Right lobe of liver (tissue), 6 donors: ENCODE measurements at places on chromosomes 2 and 18.

DNA sequence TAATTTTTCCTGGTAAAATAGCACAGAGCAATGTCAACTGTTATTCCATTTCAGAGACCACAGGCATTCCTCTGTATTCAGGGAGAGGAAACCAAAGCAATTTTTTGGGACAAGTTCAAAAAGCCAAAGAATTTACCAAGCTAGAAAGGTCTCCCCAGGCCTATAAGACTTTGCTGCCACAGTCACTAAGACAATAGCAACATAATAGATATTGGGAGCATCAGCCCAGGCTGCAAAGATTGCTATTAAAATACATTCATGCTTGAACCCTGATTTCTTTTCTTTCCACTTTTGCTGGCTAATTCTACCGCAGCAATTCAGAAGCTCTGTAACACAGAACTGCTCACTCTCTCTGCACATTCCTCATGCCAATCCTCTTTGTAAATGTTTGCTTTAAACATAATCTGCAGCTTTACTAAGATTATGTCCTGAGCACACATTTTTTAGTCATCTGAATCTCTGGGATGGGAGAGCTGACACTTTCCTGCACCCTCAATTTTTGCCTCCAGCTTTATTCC lies 76.3 kb downstream of the CLHC1 start:
- no peak overlapping the region for H3K4me3 ChIP-seq
- no peak overlapping the region for H3K27ac ChIP-seq
- H3K4me1 ChIP-seq = no peaks in the 10 kb centered on the region

DNA sequence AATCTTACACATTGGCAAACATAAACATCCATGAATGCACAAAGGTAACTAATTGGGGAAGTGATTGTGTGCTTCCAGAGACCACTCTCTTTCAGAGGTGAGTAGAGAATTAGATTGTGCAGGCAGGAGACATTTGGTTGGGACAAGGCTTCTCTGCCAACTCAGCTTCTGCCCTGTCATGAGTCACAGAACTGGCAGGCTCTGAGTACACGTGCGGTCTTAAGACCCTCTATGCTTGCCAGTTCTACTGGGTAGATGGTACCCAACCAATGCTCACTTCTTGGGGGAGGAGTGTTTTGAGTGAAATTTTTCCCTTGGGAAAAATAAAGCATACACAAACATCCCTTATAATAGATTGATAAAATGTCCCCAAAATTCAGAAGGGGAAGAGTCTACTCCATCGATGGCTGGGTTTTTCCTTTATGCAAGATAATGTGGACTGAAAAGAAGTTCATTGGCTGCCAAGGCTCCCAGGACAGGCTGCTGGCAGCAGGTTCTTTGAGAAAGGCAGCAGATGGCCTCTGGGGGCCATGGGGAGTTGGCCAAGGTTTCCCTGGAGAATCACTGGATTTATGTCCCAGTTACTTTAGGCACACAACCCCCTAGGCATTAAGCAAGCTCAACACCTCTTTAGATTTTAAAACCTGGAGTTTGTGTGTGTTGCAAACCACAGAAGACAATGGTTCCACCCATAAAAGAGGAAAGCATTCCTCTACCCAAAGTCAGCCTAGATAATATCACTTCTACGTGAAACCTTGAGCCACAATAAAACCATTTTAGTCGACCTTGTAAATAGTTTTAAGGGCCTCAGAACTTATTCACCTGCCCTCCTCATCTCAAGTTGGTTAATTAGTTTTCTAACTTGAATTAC lies 417.0 kb downstream of the TXNL1 start:
- H3K36me3 ChIP-seq = no peaks in the 10 kb centered on the region
- H3K27me3 ChIP-seq = no peaks in the 10 kb centered on the region
- no peak overlapping the region for H3K27ac ChIP-seq
- no peaks in the 10 kb centered on the region for H3K4me1 ChIP-seq

DNA sequence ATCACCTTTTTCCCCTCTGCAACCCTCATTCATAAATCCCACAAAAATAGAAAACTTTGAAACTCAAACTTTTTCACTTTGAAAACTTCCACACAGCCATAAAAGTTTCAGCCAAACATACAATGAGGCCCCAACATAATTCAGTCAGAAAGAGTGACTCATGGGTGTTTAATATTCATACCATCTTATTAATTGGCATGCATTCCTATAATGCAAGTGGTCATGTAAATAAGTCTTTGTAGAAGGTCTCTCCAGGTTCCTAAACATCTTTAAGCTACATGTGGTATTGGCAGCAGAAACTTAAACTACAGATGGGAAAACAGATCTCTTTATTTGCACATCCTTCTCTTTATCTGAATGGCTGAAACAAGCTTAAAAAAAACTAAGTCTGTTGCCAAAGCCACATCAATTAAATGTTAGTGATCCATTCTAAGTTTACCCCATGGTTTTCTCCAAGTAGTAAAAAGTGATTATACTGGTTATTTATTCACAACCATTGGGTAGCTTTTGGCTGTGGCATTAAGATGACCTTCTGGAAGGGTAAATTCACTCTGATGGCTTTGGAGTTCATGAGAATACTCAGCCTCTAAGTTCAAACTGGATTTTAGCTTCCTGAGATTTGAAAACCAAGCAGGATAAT lies 70.2 kb upstream of the LYPD1 start:
- no peaks in the 10 kb centered on the region for H3K4me1 ChIP-seq
- no peak for DNase-seq
- H3K4me3 ChIP-seq = no peak overlapping the region
- H3K27me3 ChIP-seq = no peaks in the 10 kb centered on the region
- H3K27ac ChIP-seq = no peak overlapping the region

DNA sequence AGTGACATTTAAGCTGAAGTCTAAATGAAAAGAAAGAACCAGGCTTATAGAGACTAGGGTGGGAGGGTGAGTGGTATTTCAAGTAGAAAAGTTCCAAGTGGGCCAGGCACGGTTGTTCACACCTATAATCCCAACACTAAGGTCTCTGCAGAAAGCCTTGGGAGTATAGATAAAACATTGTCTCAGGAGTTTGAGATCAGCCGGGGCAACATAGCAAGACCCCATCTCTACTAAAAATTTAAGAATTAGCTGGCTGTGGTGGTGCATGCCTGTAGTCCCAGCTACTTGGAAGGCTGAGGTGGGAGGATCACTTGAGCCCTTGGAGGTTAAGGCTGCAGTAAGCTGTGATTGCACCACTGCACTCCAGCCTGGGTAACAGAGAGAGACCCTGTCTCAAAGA lies 143.4 kb upstream of the PKDCC start:
- no peak overlapping the region for H3K27ac ChIP-seq
- H3K36me3 ChIP-seq = no peaks in the 10 kb centered on the region
- H3K4me1 ChIP-seq = peaks cover 3% of the 10 kb centered on the region
- no peak for DNase-seq

- no peak overlapping the region for H3K27ac ChIP-seq
- no peaks in the 10 kb centered on the region for H3K4me1 ChIP-seq
- peaks cover 5% of the 10 kb centered on the region for H3K27me3 ChIP-seq
- no peak overlapping the region for H3K4me3 ChIP-seq
- no peaks in the 10 kb centered on the region for H3K36me3 ChIP-seq
Measured at GRCh38 chr2:153477636-153478288, 800 bp downstream of the RPRM start.

- H3K27me3 ChIP-seq = no peaks in the 10 kb centered on the region
- H3K36me3 ChIP-seq = no peaks in the 10 kb centered on the region
- H3K27ac ChIP-seq = no peak overlapping the region
- no peak overlapping the region for H3K4me3 ChIP-seq
- H3K4me1 ChIP-seq = no peaks in the 10 kb centered on the region
Measured at GRCh38 chr2:135096665-135097446, 44.8 kb downstream of the RAB3GAP1 start.

DNA sequence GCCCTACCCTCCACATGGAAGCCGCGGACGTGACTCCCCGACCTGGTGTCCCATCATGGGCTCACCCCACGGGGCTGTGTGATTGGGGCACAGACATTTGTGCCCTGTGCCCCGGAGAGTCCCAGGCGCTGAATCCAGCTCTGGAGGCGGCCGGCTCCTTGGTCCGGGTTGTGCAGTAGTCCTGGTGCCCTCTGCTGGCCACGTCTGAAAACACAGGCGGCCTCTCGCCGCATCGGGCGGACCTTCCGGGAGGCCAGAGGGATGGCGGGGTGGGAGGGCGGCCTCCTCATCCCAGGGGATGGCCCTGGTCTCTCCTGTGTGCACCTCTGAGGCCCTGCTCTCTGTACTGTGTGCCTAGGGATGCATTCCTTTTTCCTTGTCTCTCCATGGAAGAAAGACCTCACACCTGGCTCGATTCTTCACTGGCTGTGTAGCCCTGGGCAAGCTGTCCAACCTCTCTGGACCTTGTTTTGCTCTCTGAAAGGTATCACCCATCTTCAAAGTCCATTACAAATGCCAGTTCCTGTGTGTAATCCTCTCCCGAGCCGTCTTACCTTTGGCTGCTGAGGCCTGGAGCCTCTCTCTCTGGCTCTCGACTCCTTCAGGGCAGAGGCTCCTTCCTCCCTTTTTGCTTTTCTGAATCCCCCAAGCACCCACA lies 27.6 kb downstream of the CELF4 start:
- no peaks in the 10 kb centered on the region for H3K27me3 ChIP-seq
- H3K4me3 ChIP-seq = no peak overlapping the region
- H3K27ac ChIP-seq = no peak overlapping the region
- H3K4me1 ChIP-seq = no peaks in the 10 kb centered on the region
- no peaks in the 10 kb centered on the region for H3K36me3 ChIP-seq

DNA sequence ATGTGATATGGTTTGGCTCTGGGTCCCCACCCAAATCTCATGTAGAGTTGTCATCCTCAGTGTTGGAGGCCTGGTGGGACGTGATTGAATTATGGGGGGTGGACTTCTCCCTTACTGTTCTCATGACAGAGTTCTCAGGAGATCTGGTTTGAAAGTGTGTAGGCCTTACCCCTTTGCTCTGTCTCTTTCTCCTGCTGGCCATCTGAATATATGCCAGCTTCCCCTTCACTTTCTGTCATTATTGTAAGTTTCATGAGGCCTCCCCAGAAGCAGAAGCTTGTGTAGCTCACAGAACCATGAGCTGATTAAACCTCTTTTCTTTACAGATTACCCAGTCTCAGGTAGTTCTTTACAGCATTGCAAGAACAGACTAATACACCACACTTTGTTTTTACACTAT lies 222.3 kb downstream of the DOK6 start:
- no peak for DNase-seq
- no peaks in the 10 kb centered on the region for H3K27me3 ChIP-seq
- H3K27ac ChIP-seq = no peak overlapping the region
- H3K4me3 ChIP-seq = no peak overlapping the region
- no peaks in the 10 kb centered on the region for H3K4me1 ChIP-seq

DNA sequence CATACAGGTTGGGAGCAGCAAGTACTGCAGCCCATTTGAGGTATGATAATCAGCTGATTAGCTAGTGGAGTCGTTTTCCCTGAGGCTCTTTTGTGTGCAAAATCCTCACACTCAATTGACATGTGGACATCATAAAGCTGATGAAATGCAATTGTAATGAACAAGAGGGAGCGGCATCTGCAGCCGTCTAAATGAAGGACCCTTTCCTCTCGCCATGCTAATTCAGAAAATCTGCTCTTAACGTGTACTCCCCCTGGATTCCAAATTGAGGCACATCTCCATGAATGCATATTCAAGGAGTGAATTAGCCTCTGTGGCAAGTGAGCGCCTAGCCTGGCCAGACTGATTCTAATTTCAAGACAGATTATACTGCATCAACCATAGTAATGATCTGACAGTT lies 260.9 kb upstream of the ATP5MC3 start:
- no peak overlapping the region for H3K4me3 ChIP-seq
- no peak overlapping the region for H3K27ac ChIP-seq
- no peaks in the 10 kb centered on the region for H3K36me3 ChIP-seq
- DNase-seq = no peak
- no peaks in the 10 kb centered on the region for H3K27me3 ChIP-seq
- H3K4me1 ChIP-seq = no peaks in the 10 kb centered on the region

DNA sequence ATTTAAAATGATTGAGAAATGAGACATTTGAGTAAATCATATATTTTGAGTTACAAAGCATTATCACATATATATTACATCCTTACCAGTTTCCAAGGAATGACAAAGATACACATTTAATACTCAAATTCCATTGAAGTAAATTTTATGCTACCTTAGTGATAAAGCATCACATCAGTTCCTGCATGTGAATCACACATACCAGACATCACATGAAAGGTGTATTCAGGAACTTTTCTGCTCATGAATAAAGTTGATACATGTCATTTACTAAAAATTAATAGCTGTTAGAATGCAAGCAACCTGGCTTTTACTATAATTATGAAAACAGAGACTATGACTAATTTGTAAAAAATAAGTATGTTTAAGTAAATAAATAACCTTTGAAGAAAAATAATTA lies 548.8 kb upstream of the SLC39A10 start:
- DNase-seq = no peak
- no peak overlapping the region for H3K4me3 ChIP-seq
- H3K36me3 ChIP-seq = no peaks in the 10 kb centered on the region
- H3K27ac ChIP-seq = no peak overlapping the region

- no peak for DNase-seq
- no peak overlapping the region for H3K27ac ChIP-seq
- H3K4me1 ChIP-seq = no peaks in the 10 kb centered on the region
- H3K4me3 ChIP-seq = no peak overlapping the region
Measured at GRCh38 chr2:17835516-17835915, 19.3 kb downstream of the MSGN1 start.

DNA sequence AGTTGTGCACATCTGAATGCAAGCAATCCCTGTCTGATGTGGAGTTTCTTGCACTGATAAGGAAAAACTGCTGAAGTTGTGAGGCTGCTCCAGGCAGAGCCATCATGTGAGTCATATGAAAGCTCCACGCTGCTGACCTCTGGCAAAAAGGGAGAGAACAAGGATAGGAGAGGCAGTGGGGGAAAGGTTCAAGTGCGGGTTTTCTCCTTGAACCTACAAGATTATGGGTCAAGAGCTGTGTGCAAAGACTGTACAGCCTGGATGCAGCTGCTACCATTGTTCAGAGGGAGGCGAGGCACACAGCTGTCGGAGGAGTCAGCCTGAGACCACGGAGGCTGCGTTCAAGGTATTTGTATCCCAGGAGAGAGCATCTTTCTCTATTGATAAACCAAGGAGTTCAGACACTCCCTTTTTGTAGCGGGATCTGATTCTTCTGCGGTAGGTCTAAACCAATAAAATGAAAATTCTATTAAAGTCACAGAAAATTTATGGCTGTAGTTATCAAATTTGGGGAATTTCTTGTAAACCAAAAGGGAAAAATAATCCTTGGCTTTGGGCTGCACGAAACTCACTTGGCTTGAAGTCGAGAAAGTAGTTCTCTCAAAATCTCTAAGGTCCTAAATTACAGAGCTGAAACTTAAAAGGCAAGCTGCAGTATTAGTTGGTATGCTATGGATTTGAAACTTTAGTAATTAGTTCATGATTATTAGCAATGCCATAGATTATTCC lies at the start of gene CDK15:
CDK15 (plus strand) TSS at position 96 of the 729 bp plus-strand sequence; CDS start at position 224, 128 bp downstream.
- no peak for DNase-seq
- no peak within 1 kb of the TSS for H3K27ac ChIP-seq

GRCh38 chr2:108154366-108155061 lies 85.3 kb upstream of the SULT1C3 start:
- no peaks in the 10 kb centered on the region for H3K27me3 ChIP-seq
- H3K27ac ChIP-seq = no peak overlapping the region
- H3K36me3 ChIP-seq = no peaks in the 10 kb centered on the region
- no peak overlapping the region for H3K4me3 ChIP-seq
- H3K4me1 ChIP-seq = no peaks in the 10 kb centered on the region

- no peaks in the 10 kb centered on the region for H3K27me3 ChIP-seq
- no peak for DNase-seq
- no peak overlapping the region for H3K27ac ChIP-seq
Measured at GRCh38 chr2:20103530-20103929, 52.1 kb upstream of the LAPTM4A start.
